Astrocyte (in vitro differentiated cells and primary cell): ENCODE measurements at places on chromosomes 1 and 21. TPM values are rescaled to one million over a fixed set of nuclear protein-coding genes. Genes with fewer than 3 reads are reported as not detected.

Gene RORC
- not detected in 2 replicates for total RNA-seq

Gene SORT1
- total RNA-seq, result 135 and 138 TPM in 2 replicates

Gene TTC34
- total RNA-seq, result 0.31 and 0.39 TPM in 2 replicates

Gene DSCAM
- total RNA-seq, result 0.17 and 0.18 TPM in 2 replicates

Gene TMPRSS3
- total RNA-seq, result not detected in 2 replicates

Gene AQP10
- total RNA-seq, result 0.17 TPM in 1 of 2 replicates, not detected in the other

Gene DCLRE1B
- total RNA-seq, result 7.8 and 8.1 TPM in 2 replicates

Gene EPHX1
- 82.8 and 96.9 TPM in 2 replicates for total RNA-seq

Gene COL24A1
- 2.6 and 5.6 TPM in 2 replicates for total RNA-seq

Gene MYBPHL
- not detected in 2 replicates for total RNA-seq

Gene CLDN17
- total RNA-seq, result not detected in 2 replicates

Gene CCSAP
- total RNA-seq, result 7.6 and 8.0 TPM in 2 replicates

Gene CD84
- total RNA-seq, result not detected in 2 replicates

Gene CHD1L
- total RNA-seq, result 39.8 and 44.2 TPM in 2 replicates

Gene NBPF6
- total RNA-seq, result not detected in 2 replicates

Gene AMY1C
- not detected in 2 replicates for total RNA-seq

Gene HEYL
- total RNA-seq, result 1.1 and 3.1 TPM in 2 replicates

Gene CA6
- not detected in 2 replicates for total RNA-seq

Gene CALML6
- total RNA-seq, result 0.91 and 1.4 TPM in 2 replicates

Gene LCA5L
- total RNA-seq, result 2.0 and 2.8 TPM in 2 replicates

Gene UBXN10
- total RNA-seq, result 0.09 and 0.19 TPM in 2 replicates

Gene ARHGEF16
- 3.7 and 4.1 TPM in 2 replicates for total RNA-seq

Gene SPRR3
- total RNA-seq, result 0.70 and 3.0 TPM in 2 replicates

Gene MMP23B
- total RNA-seq, result 40.1 and 40.7 TPM in 2 replicates

Gene ACTA1
- total RNA-seq, result 16.2 and 19.0 TPM in 2 replicates

Gene PAQR6
- total RNA-seq, result 6.4 and 7.2 TPM in 2 replicates

Gene SPAG17
- total RNA-seq, result 0.67 and 1.9 TPM in 2 replicates

Gene PEX14
- 23.1 and 23.3 TPM in 2 replicates for total RNA-seq
